ENCODE measurements at places on chromosomes 3 and 15. TPM values are rescaled to one million over a fixed set of nuclear protein-coding genes. Genes with fewer than 3 reads are reported as not detected.

The ISLR gene
- total RNA-seq: not detected

The GREM1 gene
- not detected for total RNA-seq

The ABHD6 gene
- 6.0 TPM for total RNA-seq

The CMC1 gene
- 18.4 TPM for total RNA-seq

The LARP6 gene
- not detected for total RNA-seq

DNA sequence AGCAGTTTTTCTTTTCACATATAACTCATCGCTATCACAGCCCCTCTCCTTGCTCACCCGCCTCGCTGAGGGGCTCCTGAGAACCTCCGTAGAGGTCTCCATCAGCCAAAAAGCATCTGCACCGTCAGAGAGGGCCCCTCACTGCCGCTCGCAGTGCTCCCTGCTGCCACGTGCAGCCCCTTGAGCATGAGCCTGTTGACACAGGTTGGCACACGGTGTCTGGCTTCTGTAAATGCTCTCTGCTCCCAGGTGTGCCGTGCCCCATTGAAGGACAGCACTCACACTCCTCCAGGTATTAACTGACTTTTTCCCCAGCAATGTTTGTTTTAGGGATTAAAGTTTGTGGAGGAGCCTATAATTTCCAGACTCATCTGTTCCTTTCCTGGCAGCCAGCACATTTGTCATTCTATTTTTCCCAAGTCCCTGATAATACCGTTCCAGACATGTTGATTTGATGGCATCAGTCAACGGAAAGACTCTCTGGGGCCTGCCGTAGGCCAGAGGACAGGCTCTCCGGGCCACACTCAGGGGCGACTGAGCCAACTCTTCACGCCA is 2.1 kb upstream of the FURIN start:
- H3K4me3 ChIP-seq: no peak overlapping the region
- no peaks in the 10 kb centered on the region for H3K36me3 ChIP-seq
- H3K27me3 ChIP-seq: no peaks in the 10 kb centered on the region
- DNase-seq: no peak
- no peak overlapping the region for H3K27ac ChIP-seq

- peaks cover 15% of the 10 kb centered on the region for H3K4me1 ChIP-seq
- H3K27ac ChIP-seq: no peak overlapping the region
- no peak overlapping the region for H3K4me3 ChIP-seq
- H3K36me3 ChIP-seq: no peaks in the 10 kb centered on the region
Measured at GRCh38 chr3:189307963-189308362, 136.2 kb downstream of the TPRG1 start.

GRCh38 chr3:63029921-63030320 is 154.7 kb upstream of the CADPS start:
- no peaks in the 10 kb centered on the region for H3K4me1 ChIP-seq
- H3K27me3 ChIP-seq: no peaks in the 10 kb centered on the region
- no peak overlapping the region for H3K4me3 ChIP-seq
- H3K36me3 ChIP-seq: no peaks in the 10 kb centered on the region
- DNase-seq: no peak
- H3K27ac ChIP-seq: no peak overlapping the region

DNA sequence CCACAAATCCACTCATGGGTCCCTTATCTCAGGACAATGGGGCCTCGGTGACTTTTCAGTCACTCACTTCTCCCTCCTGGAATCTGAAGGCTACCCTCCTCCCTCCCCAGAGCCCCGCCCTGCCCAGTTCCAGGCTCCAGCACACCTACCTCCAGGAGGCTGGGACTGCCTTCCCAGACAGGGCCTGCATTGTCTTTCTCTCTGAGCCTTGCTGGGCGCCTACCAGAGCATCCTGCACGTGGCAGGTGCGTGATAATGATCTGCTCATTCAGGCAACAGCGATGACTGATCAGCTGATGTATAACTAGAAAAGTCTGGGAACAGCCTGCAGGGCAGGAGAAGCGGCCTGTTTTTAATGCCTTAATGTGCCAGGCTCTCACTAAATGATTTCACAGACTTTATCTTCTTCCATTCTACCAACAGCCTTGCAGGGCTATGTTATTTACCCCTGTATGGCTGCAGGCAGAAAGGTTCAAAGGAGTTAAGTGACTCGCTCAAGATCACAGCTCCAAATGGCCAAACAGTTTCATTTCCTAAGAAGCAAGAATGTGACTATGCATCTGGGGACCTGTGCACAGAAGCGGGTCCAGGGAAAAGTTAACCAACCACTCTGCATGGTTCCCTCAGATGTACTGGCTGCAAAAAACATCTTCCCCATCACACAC is 6.3 kb downstream of the ADAMTS17 start:
- H3K4me3 ChIP-seq: no peak overlapping the region
- H3K36me3 ChIP-seq: peaks cover 2% of the 10 kb centered on the region
- H3K27me3 ChIP-seq: peaks cover 13% of the 10 kb centered on the region
- H3K4me1 ChIP-seq: peaks cover 69% of the 10 kb centered on the region
- DNase-seq: peak; percentile 14

- H3K4me3 ChIP-seq: peak overlapping the region; percentile 95
- peaks cover 65% of the 10 kb centered on the region for H3K4me1 ChIP-seq
- no peaks in the 10 kb centered on the region for H3K27me3 ChIP-seq
- DNase-seq: no peak
Measured at GRCh38 chr3:58492494-58492905, 604 bp downstream of the KCTD6 start.

DNA sequence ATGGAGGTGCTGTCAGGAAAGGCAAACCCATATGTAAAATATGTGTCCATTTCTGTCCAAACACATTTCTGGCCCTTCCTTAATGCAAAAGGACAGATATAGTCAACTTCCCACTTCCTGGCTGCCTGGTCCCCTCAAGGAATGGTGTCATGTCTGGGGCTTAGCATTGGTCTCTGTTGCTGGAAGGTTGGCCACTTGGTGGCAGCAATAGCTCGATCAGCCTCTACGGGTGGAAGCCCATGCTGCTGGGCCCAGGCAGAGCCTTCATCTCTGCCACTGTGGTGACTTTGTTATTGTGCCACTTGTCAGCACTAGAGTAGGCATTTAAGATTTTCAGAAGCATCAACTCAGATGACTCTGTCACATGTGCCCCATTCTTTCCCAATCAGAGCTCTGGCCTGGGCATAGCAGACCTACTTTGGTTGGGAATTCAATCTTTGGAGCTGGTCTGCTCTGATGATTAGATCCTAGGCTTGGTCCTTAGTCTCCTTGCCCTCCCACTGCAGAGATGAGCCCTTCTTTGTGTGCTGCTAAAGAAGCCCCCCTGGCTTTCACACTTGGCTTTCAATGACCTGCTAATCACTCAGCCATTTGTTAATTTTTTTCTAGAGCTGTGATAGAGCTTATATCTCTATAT is 51.0 kb upstream of the SPSB4 start:
- no peak overlapping the region for H3K4me3 ChIP-seq

DNA sequence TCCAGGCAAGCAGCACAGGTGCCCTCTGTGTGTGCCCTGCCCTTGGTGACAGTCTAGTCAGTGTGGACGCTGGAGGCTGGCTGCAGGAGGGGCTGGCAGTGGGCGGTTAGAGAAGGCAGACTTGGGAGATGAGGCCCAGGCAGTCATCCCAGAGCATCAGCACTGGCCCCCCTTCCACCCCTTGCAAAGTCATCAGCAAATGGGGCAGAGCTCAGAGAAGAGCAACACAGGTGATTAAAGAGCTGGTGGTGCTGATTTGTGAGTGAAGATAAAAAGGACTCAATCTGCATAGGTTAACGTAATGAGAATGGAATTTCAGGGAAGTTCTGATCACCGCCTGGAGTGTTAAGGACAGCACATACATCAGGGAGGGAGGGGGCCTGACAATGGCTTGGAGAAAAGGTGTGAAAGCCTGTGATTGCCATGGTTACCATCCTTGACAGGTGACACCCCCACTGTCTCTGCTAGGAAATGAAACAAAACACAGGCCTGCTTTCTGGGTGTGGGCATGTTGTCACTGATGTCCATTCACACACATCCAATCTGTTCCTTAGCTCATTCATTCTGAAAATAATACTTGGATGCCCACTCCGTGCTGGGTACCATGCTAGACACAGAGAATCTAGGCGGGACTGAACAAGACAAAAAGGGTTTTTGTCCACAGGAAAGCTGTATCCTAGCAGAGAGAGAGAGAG is 269.6 kb upstream of the ST8SIA2 start:
- peaks cover 37% of the 10 kb centered on the region for H3K36me3 ChIP-seq
- H3K27ac ChIP-seq: no peak overlapping the region

DNA sequence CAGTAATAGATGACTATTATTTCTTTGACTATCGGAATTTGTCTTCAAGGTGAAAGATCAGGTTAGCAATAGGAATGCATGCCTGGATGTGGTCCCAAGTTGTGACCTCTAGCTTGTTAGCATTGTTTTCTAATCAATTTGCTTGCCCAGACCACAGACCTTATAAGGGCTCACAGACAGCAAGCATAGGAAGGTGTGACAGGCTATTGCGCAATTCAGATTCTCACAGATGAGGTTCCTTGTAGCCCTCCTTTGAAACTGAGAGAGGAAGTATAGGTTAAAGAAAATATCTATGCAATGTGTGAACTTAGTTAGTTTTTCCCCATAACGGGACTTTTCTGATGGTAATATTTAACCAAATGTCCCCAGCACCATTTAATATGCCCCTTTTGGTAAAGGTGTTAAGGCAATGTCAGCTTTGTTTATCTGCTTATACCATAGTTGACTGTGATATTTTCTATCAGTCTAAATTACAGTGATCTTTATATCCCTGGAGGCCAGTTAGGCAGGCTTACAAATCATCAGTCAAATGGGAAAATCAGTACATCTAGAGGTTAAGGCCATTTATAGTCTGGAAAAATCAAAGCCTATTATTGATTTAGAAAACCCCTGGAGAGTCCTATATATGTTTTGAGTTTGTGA is 168.1 kb upstream of the MBNL1 start:
- peaks cover 8% of the 10 kb centered on the region for H3K27me3 ChIP-seq
- no peak overlapping the region for H3K4me3 ChIP-seq
- DNase-seq: no peak
- no peaks in the 10 kb centered on the region for H3K4me1 ChIP-seq
- no peak overlapping the region for H3K27ac ChIP-seq

DNA sequence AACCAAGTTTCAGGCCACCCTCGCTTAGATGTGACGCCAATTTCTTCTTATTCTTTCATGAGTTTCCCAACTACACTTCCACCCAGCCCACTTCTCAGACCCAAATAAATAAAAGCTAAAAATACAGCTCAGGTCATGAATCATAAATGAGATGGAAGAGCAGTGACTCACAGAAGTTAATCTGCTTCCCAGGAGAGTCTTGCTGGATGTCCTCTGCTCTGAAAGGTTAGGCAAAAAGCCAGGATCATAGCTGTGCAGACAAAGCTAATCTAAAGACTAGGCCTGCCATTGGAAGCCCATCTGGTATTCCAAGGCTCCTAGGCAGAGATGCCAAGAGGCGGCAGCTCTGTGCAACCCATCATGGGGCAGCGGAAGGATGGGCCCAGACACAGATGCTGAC is 24.1 kb downstream of the SHC4 start:
- no peak overlapping the region for H3K4me3 ChIP-seq
- H3K27ac ChIP-seq: no peak overlapping the region
- H3K36me3 ChIP-seq: no peaks in the 10 kb centered on the region

Measured in naive thymus-derived CD8-positive, alpha-beta T cell (primary cell).